Chondrocyte (in vitro differentiated cells): ENCODE measurements at places on chromosomes 12 and 14. TPM values are rescaled to one million over a fixed set of nuclear protein-coding genes. Genes with fewer than 3 reads are reported as not detected.

RNASE2 gene
- total RNA-seq: not detected in 3 replicates

CCDC196 gene
- total RNA-seq: not detected in 3 replicates

GRCh38 chr14:75459791-75460190 is 32.0 kb downstream of the JDP2 start:
- no peaks in the 10 kb centered on the region for H3K27me3 ChIP-seq
- no peak for DNase-seq
- peaks cover 39% of the 10 kb centered on the region for H3K4me1 ChIP-seq
- no peak overlapping the region for H3K4me3 ChIP-seq

- DNase-seq: no peak
- H3K4me3 ChIP-seq: no peak overlapping the region
- H3K4me1 ChIP-seq: peaks cover 13% of the 10 kb centered on the region
- no peak overlapping the region for H3K27ac ChIP-seq
- no peaks in the 10 kb centered on the region for H3K27me3 ChIP-seq
Observed at GRCh38 chr14:59037620-59038019, 150.8 kb upstream of the DAAM1 start.

DNA sequence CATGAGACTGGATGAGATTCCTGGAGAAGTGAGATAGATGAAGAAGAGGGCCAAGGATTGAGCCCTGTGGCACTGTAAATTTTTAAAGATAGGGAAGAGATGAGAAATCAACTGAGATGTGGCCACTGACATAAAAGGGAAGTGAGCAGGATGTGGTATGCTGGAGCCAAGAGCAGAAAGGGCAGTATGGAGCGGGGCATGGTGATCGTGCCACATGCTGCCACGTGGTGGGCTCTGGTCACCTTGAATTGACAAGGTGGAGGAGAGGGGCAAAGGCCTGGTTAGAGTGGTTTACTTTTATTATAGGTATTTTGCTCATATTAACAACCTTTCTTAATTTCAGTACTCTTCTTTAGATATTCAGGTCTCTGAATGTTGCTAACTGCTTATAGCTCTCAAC is 257.9 kb downstream of the NEDD1 start:
- H3K27me3 ChIP-seq: no peaks in the 10 kb centered on the region
- no peak overlapping the region for H3K27ac ChIP-seq
- H3K36me3 ChIP-seq: no peaks in the 10 kb centered on the region
- no peak overlapping the region for H3K4me3 ChIP-seq
- no peak for DNase-seq

DNA sequence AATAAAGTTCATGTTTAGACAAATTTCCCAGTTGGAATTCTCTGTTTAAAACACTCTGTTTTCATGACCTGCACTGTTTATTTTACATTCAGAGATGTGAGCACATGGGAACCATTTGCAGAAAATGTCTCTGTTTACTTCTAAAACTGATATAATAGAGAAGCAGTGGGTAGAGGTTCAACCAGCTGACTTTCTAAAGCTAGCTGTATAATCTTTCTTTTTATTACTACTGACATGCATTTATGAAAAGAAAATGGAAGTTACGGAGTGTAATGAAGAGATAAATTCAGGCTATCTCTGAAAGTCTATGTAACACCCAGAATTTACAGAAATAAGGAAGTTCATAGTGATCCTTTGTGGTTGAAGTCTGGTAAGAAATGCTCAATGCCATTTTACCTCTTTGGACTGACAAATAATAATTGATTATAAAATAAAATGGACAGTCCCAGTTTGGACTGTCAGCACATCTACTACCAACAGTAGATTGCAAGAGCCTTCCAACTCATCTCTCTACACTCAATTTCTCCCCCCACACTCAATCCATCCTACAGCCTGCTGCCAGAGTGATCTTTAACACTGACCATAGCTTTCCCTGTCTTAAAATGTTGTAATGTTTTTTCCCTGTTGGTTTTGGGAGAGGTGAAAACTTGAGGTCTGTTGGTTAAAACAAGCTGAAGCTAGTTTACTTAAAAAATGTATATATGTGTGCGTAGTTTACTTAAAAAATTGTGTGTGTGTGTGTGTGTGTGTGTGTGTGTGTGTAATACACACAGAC is 137.4 kb downstream of the AEBP2 start:
- peak overlapping the region; percentile 80 for H3K27ac ChIP-seq
- peaks cover 54% of the 10 kb centered on the region for H3K4me1 ChIP-seq
- no peak overlapping the region for H3K4me3 ChIP-seq

CPNE8 gene
- total RNA-seq: 8.0 to 10.6 TPM (median 10.3 TPM) in 3 replicates

GRCh38 chr12:108509806-108510205 is 5.3 kb upstream of the FICD start:
- peaks cover 14% of the 10 kb centered on the region for H3K4me1 ChIP-seq
- H3K36me3 ChIP-seq: no peaks in the 10 kb centered on the region
- DNase-seq: no peak
- H3K27me3 ChIP-seq: peaks cover 12% of the 10 kb centered on the region

DNA sequence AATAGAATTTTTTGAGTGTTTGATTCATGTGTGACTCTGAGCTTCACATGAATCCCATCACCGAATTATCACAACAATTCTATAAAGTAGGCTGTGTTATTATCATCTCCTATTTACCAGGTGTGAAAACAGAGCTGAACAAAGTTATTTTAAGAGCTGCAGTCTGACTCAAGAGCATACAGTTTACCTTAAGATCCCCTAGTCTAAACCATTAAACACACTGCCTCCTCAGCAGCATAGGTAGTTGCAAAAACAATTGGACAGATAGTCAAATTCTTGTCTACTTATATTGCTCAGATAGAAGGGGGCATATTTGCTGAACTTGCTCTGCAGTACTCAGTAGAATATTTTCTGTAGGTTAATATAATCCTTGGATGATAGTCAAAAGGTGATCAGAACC is 219.8 kb upstream of the ATP2B1 start:
- no peaks in the 10 kb centered on the region for H3K36me3 ChIP-seq
- peaks cover 14% of the 10 kb centered on the region for H3K4me1 ChIP-seq
- H3K27ac ChIP-seq: no peak overlapping the region
- DNase-seq: no peak
- H3K27me3 ChIP-seq: no peaks in the 10 kb centered on the region
- H3K4me3 ChIP-seq: no peak overlapping the region

DNA sequence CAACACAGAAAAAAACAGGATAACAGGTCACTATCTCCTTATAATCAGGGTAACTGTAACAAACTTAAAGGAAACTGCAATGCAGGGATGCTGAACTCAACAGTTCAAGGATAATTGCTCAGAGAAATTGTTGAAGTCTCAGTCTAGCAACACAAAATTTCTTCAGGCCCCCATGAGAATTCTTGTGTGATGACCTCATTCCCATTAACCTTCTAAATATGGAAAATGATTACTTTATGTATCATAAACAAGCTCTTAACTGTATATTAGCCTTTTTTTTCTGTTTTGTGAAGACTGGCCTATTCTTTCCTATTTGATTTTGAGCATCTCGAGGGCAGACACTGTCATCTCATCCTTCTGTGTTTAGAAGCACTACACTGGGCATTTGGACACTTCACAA is 47.1 kb downstream of the IGF1 start:
- H3K36me3 ChIP-seq: no peaks in the 10 kb centered on the region
- no peak overlapping the region for H3K4me3 ChIP-seq
- H3K27me3 ChIP-seq: peaks cover 3% of the 10 kb centered on the region
- DNase-seq: no peak

DNA sequence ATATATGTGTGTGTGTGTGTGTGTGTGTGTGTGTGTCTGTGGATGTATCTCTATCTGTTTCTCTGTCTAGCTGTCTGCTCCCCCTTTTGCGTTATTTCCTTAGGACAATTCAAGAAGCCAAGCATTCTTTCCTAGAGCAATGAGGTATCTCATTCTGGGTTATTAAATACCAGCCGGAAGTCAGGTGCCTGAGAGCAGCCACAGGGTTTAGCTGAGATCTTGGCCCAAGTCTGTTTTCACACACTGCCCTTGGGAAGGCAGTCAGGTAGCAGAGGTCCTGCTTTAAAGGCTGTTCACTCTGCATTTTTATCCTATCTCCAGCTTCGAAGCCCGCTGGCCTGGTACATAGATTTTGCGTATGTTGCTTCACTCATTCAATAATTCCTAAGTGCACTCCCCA is 76.8 kb downstream of the TSPAN9 start:
- H3K4me1 ChIP-seq: peaks cover 55% of the 10 kb centered on the region
- H3K27me3 ChIP-seq: no peaks in the 10 kb centered on the region
- H3K4me3 ChIP-seq: no peak overlapping the region
- H3K36me3 ChIP-seq: peaks cover 2% of the 10 kb centered on the region
- no peak overlapping the region for H3K27ac ChIP-seq

MANSC1 gene
- total RNA-seq: 9.3 to 14.3 TPM (median 12.0 TPM) in 3 replicates

DNA sequence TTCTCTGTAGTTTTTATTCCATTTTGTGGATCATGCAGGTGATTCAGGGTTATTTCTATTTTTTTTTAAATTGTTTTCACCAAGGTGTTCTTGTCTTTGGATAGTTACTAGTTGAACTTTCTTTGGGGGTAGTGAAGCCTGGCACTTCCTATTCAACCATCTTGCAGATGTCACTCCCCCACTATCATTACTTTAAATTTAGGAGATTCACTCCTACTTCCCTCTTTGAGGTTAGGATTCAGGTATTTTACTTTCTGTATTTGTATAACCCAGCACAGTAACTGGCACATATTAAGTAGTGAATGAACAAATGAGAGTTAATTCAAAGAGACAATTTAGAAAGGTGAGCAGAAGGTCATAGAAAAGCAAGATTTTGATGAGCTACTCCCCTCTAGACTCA is 255.6 kb downstream of the ATP23 start:
- H3K27me3 ChIP-seq: peaks cover 7% of the 10 kb centered on the region
- no peaks in the 10 kb centered on the region for H3K4me1 ChIP-seq
- H3K36me3 ChIP-seq: peaks cover 5% of the 10 kb centered on the region
- no peak overlapping the region for H3K4me3 ChIP-seq

GRCh38 chr12:10584415-10584814 is 29.0 kb downstream of the MAGOHB start:
- peaks cover 1% of the 10 kb centered on the region for H3K4me1 ChIP-seq
- H3K27me3 ChIP-seq: no peaks in the 10 kb centered on the region
- peaks cover 21% of the 10 kb centered on the region for H3K36me3 ChIP-seq
- no peak overlapping the region for H3K4me3 ChIP-seq

DNA sequence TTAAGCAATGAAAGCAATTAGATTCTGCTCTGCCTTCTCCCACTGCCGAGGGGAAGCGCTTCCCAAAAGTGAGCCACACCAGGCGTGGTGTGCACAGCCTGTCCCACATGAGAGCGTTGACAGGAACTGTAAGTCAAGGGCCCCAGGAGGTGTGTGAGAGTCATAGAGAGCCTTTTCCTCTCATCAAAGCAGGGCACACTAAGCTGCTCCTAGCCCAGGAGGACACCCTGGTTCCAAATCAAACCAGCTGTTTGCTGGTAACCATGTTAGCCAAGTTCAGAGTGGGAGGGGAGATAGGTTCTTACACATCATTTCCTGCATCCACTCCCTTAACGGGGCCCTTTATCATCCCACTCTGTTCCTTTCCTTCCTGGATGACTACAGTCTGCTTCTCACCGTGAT is 98.3 kb downstream of the SPTSSA start:
- no peaks in the 10 kb centered on the region for H3K36me3 ChIP-seq
- H3K4me3 ChIP-seq: no peak overlapping the region

DNA sequence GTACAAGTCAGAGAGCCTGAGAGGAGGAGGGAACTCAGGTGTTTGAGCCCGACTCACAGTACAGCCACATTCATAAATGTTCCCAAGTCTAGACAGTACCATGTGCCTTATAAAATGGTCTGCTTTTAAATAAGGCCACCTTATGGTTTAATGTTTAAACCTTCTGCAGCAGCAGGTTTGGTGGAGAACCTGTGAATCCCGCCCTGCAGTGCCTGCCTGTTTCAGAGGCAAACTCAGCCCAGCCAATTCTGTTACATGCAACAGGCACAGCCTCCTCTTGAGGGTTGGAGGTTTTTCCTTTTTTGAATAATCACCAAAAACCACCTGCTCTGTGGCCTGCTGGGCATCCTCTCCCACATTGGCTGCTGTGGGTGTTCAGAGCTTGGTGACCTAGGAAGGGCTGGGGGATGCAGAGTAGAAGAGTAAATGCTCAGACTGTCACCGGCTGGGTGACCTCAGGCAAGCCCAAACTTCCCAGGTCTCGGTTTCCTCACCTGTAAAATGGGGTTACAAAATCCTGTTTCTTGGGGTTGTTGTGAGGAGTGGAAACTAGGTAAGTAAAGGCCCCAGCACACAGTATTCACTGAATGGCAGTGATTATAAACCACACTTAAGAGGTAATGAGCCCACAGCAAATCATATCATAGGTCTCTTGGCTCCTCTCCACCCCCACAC is 28.0 kb downstream of the NUAK1 start:
- H3K4me1 ChIP-seq: peaks cover 100% of the 10 kb centered on the region
- DNase-seq: no peak
- H3K27me3 ChIP-seq: no peaks in the 10 kb centered on the region

GRCh38 chr12:111759991-111760390 is 6.7 kb upstream of the ALDH2 start:
- no peak overlapping the region for H3K27ac ChIP-seq
- no peaks in the 10 kb centered on the region for H3K36me3 ChIP-seq
- H3K4me1 ChIP-seq: peaks cover 17% of the 10 kb centered on the region
- H3K4me3 ChIP-seq: no peak overlapping the region
- no peak for DNase-seq
- H3K27me3 ChIP-seq: no peaks in the 10 kb centered on the region

DNA sequence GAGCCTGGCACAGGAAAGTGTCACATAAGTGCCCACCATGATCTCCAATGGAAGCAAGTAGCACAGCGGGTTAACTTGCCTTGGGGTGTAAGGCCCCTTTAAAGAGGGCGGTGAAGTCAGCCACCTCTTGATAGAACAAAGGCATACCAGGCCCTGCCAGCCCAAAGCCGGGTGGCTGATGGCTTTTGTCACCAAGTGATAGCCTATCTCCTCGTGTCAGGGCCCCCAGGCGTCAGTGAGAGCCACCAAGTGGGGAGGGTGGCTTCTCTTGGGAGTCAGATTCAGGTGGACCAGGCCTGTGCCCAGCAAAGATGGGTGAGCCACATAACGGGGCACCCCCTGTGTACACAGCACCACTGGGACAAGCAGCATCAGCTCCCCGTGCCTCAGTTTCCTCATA is 8.3 kb upstream of the MYL2 start:
- no peak overlapping the region for H3K4me3 ChIP-seq
- no peaks in the 10 kb centered on the region for H3K4me1 ChIP-seq

KCNMB4 gene
- 2.9 to 3.7 TPM (median 3.3 TPM) in 3 replicates for total RNA-seq

NFE2 gene
- not detected in 3 replicates for total RNA-seq

DNA sequence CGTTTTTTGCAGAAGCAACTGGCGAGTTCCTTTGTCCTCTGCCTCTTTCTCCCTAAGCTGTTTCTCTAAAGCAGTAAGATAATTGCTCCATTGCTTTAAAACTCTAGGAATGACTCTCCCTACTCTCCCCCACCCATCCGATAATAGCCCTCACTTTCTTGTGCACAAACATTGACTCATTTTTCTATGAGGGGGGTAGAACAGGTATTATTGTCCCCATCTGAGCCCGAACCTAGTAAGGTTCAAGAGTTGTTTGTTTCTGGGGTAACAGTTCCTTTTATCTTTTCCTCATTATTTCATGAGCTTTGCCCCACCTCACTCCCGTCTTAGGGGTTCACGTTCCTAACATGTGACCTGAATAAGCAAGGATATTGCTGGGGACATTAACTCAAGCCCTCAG is 190.6 kb downstream of the EMP1 start:
- peaks cover 5% of the 10 kb centered on the region for H3K27me3 ChIP-seq
- no peak overlapping the region for H3K4me3 ChIP-seq
- H3K27ac ChIP-seq: no peak overlapping the region

- no peaks in the 10 kb centered on the region for H3K27me3 ChIP-seq
- DNase-seq: peak; percentile 86
- no peak overlapping the region for H3K4me3 ChIP-seq
- H3K36me3 ChIP-seq: peaks cover 2% of the 10 kb centered on the region
Observed at GRCh38 chr14:75884198-75884611, 97.6 kb downstream of the TGFB3 start.

DAO gene
- not detected in 3 replicates for total RNA-seq

TAS2R7 gene
- total RNA-seq: not detected in 3 replicates

- no peak for DNase-seq
- no peak overlapping the region for H3K4me3 ChIP-seq
- no peaks in the 10 kb centered on the region for H3K36me3 ChIP-seq
- no peaks in the 10 kb centered on the region for H3K27me3 ChIP-seq
- no peak overlapping the region for H3K27ac ChIP-seq
- H3K4me1 ChIP-seq: peaks cover 25% of the 10 kb centered on the region
Observed at GRCh38 chr14:68538639-68539038, 254.2 kb downstream of the ZFP36L1 start.
